ENCODE measurements at places on chromosomes 7 and 10. TPM values are rescaled to one million over a fixed set of nuclear protein-coding genes. Genes with fewer than 3 reads are reported as not detected.

AEBP1 gene
- not detected for total RNA-seq

HOXA6 gene
- 1.9 TPM for total RNA-seq

KCNMA1 gene
- total RNA-seq, result 71.4 TPM

YKT6 gene
- total RNA-seq, result 101 TPM

MALRD1 gene
- not detected for total RNA-seq

LBX1 gene
- total RNA-seq, result not detected

LIPK gene
- total RNA-seq, result not detected

MMP21 gene
- not detected for total RNA-seq

All from A549 treated with ZK216348 at 1 μM for 4 hours (cell line).